Endodermal cell (in vitro differentiated cells): ENCODE measurements at places on chromosomes 12 and 14. TPM values are rescaled to one million over a fixed set of nuclear protein-coding genes. Genes with fewer than 3 reads are reported as not detected.

DNA sequence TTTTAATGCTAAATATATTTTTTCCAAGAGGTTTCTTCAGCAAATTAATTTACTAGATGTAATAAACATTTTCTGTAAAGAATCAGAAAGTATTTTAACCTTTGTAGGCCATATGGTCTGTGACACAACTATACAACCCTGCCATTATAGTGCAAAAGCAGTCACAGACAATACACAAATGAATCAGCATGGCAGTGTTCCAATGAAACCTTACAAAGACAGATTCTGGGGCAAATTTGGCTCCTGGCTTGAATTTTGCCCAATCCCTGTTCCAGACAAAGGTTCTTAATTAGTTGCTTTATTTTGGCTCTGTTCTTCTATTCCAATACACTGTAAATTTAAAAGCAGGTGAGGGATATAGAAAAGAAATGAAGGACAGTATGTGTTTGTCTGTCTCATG lies 352.5 kb downstream of the C12orf50 start:
- H3K4me3 ChIP-seq: no peak overlapping the region
- no peaks in the 10 kb centered on the region for H3K4me1 ChIP-seq
- H3K27me3 ChIP-seq: no peaks in the 10 kb centered on the region
- no peaks in the 10 kb centered on the region for H3K36me3 ChIP-seq
- DNase-seq: no peak
- H3K27ac ChIP-seq: no peak overlapping the region

Gene KRT73
- not detected in 3 replicates for total RNA-seq

DNA sequence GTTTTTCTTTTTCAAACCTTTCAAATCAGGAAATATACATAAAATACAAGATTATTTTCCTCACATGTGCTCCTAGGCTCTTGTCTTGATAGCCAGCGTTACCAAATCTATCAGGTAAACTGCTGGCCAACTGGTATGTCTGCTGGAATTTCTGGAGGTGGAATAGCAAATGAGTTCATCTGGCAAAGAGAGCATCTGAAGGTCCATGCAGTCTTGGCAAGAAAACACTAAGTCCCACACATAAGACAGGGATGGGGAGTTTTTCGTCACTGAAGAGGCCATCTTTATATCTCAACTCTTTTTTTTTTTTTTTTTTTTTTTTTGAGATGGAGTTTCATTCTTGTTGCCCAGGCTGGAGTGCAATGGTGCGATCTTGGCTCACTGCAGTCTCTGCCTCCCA lies 60.1 kb downstream of the DERA start:
- H3K36me3 ChIP-seq: peaks cover 32% of the 10 kb centered on the region
- no peak for DNase-seq
- no peak overlapping the region for H3K4me3 ChIP-seq
- peaks cover under 1% of the 10 kb centered on the region for H3K4me1 ChIP-seq

DNA sequence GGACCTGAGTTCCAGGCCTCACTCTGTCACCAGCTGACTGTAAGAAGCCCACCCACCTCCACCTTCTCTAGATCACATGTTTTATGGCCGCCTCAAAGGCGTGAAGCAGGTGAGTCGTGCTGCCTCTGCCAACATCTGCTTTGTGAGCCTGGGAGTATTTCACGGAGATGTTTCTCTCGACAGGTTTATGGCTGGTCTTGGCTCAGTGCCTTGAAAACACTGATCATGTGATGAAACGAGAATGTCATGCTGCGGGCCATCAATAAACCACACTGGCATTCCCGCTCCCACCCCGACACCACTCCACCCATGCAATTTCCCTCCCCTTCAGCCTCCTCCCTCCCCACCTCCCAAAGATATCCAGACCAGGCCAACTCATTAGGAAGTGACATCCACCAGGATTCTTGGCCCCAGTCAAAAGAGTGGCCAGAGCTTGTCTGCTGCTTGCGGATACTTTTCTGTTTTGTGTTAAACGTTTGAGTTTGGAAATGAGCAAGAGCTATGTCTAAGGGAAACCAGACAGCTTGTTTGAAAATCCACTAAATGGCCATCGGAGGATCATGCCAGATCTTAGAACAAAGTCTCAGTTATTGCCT lies 53.8 kb upstream of the NTF3 start:
- no peak overlapping the region for H3K27ac ChIP-seq
- H3K4me1 ChIP-seq: no peaks in the 10 kb centered on the region
- H3K36me3 ChIP-seq: no peaks in the 10 kb centered on the region
- DNase-seq: no peak
- H3K27me3 ChIP-seq: no peaks in the 10 kb centered on the region

Gene RFX4
- 0.29 and 0.86 TPM in 2 replicates for total RNA-seq

Gene KRT83
- not detected in 2 replicates for total RNA-seq

- H3K36me3 ChIP-seq: no peaks in the 10 kb centered on the region
- H3K4me1 ChIP-seq: no peaks in the 10 kb centered on the region
- no peak for DNase-seq
- no peak overlapping the region for H3K27ac ChIP-seq
- no peak overlapping the region for H3K4me3 ChIP-seq
- no peaks in the 10 kb centered on the region for H3K27me3 ChIP-seq
Measured at GRCh38 chr12:92218394-92219077, 72.9 kb upstream of the BTG1 start.

DNA sequence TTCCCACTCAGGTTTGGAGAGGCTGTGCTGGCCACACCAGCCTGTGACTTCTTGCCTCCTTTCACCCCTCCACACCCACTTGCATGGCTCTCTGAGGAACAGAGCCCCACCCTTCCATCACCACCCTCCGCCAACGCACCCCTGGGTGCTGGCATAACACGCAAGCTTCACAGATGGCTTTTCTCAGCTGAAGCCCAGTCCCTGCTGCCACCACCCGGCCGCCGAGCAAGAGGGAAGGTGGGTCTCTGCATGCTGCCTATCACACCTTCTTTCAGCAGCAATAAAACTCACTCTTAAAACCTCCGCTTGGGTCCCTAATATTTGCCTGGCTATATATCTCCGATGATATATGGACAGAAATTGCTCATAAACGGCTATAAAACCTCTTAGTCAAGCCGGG lies 41.6 kb downstream of the SMUG1 start:
- no peak for DNase-seq
- no peaks in the 10 kb centered on the region for H3K36me3 ChIP-seq
- no peaks in the 10 kb centered on the region for H3K4me1 ChIP-seq
- peaks cover 56% of the 10 kb centered on the region for H3K27me3 ChIP-seq
- H3K27ac ChIP-seq: no peak overlapping the region

DNA sequence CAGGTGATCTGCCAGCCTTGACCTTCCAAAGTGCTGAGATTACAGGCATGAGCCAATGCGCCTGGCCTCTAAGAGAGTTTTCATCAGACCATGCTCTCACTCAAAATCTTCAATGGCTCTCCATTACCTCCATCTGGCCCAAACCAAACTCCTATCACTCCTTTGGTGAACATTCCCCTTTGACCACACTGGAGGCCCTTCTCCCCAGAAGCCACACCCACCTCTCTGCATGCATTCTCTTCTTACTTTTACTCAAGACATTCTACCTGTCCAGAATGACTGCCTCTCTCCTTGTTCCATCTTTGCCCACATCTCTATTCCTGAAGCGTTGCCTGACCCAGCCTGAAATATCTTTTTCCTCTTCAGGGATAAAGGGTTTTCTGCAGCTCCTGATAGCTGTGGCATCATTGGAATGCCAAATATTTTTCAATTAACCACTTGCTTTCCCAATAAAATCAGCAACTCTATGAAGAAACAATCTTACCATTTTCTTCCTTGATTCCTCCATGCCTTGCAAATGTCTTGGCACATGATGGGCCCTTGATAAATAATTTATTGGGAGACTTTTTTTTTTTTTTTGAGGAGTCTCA lies 15.5 kb downstream of the PLEK2 start:
- DNase-seq: no peak
- H3K4me1 ChIP-seq: no peaks in the 10 kb centered on the region
- H3K4me3 ChIP-seq: no peak overlapping the region
- no peaks in the 10 kb centered on the region for H3K27me3 ChIP-seq
- H3K27ac ChIP-seq: no peak overlapping the region

- H3K4me3 ChIP-seq: no peak overlapping the region
- no peaks in the 10 kb centered on the region for H3K27me3 ChIP-seq
- H3K4me1 ChIP-seq: peaks cover 5% of the 10 kb centered on the region
- no peaks in the 10 kb centered on the region for H3K36me3 ChIP-seq
Measured at GRCh38 chr12:92385296-92385695, 239.7 kb upstream of the BTG1 start.

Gene LUM
- total RNA-seq: 0.31 to 0.80 TPM (median 0.69 TPM) in 3 replicates

GRCh38 chr14:101465795-101466448 lies 95.4 kb upstream of the DIO3 start:
- H3K27ac ChIP-seq: no peak overlapping the region
- no peak overlapping the region for H3K4me3 ChIP-seq
- H3K4me1 ChIP-seq: no peaks in the 10 kb centered on the region
- no peaks in the 10 kb centered on the region for H3K36me3 ChIP-seq
- peaks cover 7% of the 10 kb centered on the region for H3K27me3 ChIP-seq
- DNase-seq: no peak

DNA sequence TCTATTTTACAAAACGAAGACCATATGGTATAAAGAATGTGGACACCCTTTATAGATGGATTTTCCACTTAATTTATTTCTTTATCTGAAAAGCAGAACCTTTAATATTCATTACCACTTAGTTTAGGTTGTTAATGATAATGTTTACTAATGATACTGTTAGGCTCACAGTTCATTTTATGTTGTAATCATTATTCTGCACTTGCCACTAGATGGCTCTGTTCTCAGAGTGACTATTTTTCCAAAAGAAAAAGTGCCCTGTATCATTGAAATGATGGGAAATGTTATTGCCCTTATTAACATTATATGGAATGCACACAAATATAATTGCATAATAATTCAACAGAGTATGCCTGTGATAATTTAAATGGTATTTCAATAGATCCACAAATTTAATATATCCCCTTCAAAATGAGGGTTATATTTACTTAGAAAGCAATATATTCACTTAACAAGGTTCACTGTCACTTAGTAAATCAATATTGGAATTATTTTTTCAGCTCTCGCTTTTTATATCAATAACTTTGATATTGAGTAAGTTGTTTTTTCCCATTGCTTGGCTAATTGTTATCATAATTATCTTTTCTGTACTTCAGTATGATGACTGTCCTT lies 95.7 kb downstream of the PDE3A start:
- no peaks in the 10 kb centered on the region for H3K27me3 ChIP-seq
- no peaks in the 10 kb centered on the region for H3K36me3 ChIP-seq
- no peak overlapping the region for H3K27ac ChIP-seq
- DNase-seq: no peak
- no peak overlapping the region for H3K4me3 ChIP-seq

- no peaks in the 10 kb centered on the region for H3K27me3 ChIP-seq
- no peak overlapping the region for H3K4me3 ChIP-seq
- no peak overlapping the region for H3K27ac ChIP-seq
- no peak for DNase-seq
- no peaks in the 10 kb centered on the region for H3K36me3 ChIP-seq
Measured at GRCh38 chr12:90631591-90632212, 323.3 kb downstream of the CCER1 start.

Gene STYK1
- 1.7 to 4.5 TPM (median 4.0 TPM) in 3 replicates for total RNA-seq

Gene PRKAG1
- 25.8 and 27.6 TPM in 2 replicates for total RNA-seq

Gene PLEKHD1
- total RNA-seq: 0.07 to 0.11 TPM (median 0.08 TPM) in 3 replicates

Gene CHGA
- total RNA-seq: 4.5 to 4.9 TPM (median 4.6 TPM) in 3 replicates

DNA sequence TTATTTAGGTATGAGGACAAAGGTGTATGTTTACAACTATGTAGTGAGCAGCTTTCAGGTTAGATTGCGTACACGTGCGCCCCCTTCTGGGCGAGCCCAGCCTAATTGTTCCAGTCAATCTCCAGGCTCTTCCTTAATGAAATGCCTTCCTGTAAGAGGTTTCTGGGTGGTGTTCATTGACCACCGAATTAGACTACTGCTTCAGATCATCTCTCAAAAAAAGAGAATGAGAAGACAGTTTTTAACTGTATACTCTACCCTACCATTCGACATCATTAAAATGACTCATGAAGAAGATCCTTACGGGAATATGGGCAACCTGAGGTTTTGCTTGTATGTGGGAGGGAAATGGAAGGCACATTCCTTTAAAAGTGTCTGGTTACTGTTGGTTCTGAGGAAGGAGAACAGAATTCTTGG lies 2.1 kb downstream of the LUM start:
- no peak overlapping the region for H3K27ac ChIP-seq
- peak; percentile 98 for DNase-seq
- H3K27me3 ChIP-seq: no peaks in the 10 kb centered on the region
- no peak overlapping the region for H3K4me3 ChIP-seq
- no peaks in the 10 kb centered on the region for H3K36me3 ChIP-seq

DNA sequence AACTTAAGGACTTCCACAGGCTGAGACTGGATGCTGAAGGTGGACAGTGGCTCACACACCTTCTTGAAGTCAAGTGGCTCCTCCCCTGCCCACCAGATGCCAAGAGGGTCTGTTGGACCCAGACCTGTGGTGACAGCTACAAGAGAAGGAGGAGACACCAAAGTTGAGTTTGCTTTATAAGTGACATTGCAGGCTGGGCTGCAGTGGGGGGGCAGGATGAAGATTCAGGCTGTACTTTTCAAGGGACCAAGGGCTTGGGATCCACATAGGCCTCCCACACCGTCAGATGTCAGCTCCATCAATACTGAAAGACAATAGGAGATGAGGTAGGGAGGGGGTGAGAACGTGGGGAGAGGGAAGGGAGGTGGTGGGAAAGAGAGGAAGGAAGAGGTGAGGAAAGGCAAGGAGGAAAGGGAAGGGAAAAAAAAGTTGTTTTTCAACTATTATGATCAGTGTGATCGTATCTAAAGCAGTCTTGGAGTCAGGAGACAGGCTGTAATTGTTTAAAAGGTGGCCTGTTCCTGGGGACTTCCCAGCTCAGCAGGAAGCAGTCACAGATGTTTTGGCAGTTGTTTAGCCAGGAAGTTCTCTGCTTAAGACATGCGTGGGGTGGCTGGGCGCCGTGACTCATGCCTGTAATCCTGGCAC lies 84.1 kb upstream of the RESF1 start:
- peak; percentile 81 for DNase-seq
- peaks cover 15% of the 10 kb centered on the region for H3K4me1 ChIP-seq
- H3K27me3 ChIP-seq: no peaks in the 10 kb centered on the region
- H3K27ac ChIP-seq: no peak overlapping the region

Gene RNF212B
- total RNA-seq: 1.7 TPM in 1 of 3 replicates, not detected in the others

Gene LPAR5
- 0.59 and 0.73 TPM in 2 replicates for total RNA-seq

Gene ADCY6
- total RNA-seq: 40.1 and 52.8 TPM in 2 replicates

Gene SERPINA9
- not detected in 2 replicates for total RNA-seq

- no peaks in the 10 kb centered on the region for H3K27me3 ChIP-seq
- H3K4me1 ChIP-seq: no peaks in the 10 kb centered on the region
- no peak overlapping the region for H3K4me3 ChIP-seq
Measured at GRCh38 chr12:10491766-10492165, 13.9 kb upstream of the EIF2S3B start.

Gene INHBC
- total RNA-seq: not detected in 2 replicates

DNA sequence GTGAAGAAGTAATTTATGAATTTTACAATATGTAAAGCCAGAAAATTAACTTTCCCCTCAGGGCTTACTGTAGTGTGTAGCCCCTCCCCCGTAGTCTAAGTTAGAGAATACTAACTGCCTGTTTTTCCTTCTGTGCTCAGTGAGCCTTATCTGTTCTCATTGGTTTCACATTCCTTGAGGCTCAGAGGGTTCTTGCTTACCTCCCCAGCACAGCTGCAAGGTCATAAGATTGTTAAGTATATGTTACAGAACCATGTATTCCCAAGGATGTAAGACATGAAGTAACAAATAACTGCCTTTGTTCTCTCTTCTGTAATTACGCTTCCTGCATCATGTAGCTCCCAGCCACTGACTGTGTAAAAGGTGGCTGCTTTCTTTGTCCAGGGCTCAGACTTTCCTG lies 1351.1 kb downstream of the TMEM121 start:
- no peaks in the 10 kb centered on the region for H3K36me3 ChIP-seq
- no peaks in the 10 kb centered on the region for H3K27me3 ChIP-seq
- no peak overlapping the region for H3K4me3 ChIP-seq
- no peak overlapping the region for H3K27ac ChIP-seq

Gene CRIP2
- 2.8 to 3.9 TPM (median 3.2 TPM) in 3 replicates for total RNA-seq

Gene LRP1
- 74.5 to 154 TPM (median 79.0 TPM) in 3 replicates for total RNA-seq

Gene DTX1
- 2.2 to 4.9 TPM (median 4.4 TPM) in 3 replicates for total RNA-seq

Gene DCN
- total RNA-seq: not detected in 3 replicates

Gene CEP170B
- total RNA-seq: 36.5 and 38.9 TPM in 2 replicates

Gene RHEBL1
- 2.1 and 2.5 TPM in 2 replicates for total RNA-seq

Gene SYNE3
- 0.95 to 4.0 TPM (median 1.0 TPM) in 3 replicates for total RNA-seq
